ENCODE measurements at places on chromosomes 5 and 9.

- no peak for DNase-seq
These were observed 21.7 kb downstream of the CCL28 start for GRCh38 chr5:43390471-43390870.

DNA sequence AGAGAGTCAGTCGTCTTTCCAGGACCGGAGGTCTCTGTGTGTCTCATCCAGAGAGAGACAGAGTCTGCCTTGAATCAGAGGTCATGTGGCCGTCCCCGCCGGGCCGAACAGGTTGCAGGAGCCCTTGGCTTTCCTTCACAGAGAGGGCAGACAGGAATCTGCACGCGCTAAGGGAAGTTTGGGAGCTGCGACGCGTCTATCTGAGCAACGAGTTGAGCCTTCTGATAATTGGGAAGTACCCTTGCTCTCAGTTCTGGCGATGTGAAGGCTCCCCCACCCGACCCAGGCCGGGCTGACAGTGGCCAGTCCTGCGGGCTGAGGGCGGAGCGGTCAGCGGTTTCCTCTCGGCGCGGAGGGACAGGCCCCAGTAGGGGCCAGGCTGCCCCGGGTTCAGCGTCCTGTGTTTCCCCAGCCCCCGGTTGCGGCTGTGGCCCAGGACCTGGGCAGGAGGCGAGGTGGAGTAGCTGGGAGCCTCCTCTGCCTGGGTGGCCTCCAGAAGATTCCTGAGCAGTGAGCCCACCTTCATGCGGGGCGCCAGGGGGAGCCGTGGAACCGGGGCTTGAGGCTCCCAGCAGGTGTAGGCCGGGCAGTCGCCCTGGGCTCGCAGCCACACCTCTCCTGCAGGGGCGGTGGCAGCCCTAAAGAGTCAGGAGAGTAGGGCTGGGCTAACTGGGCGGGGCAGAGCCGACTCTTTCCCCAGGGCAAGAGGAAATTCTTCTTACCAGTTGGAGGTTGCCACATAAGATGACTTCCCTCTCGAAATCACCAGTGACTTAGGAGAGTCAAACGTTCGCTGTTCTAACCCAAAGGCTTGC, 13.9 kb downstream of the NR2F1 start:
- peak; percentile 68 for DNase-seq

DNA sequence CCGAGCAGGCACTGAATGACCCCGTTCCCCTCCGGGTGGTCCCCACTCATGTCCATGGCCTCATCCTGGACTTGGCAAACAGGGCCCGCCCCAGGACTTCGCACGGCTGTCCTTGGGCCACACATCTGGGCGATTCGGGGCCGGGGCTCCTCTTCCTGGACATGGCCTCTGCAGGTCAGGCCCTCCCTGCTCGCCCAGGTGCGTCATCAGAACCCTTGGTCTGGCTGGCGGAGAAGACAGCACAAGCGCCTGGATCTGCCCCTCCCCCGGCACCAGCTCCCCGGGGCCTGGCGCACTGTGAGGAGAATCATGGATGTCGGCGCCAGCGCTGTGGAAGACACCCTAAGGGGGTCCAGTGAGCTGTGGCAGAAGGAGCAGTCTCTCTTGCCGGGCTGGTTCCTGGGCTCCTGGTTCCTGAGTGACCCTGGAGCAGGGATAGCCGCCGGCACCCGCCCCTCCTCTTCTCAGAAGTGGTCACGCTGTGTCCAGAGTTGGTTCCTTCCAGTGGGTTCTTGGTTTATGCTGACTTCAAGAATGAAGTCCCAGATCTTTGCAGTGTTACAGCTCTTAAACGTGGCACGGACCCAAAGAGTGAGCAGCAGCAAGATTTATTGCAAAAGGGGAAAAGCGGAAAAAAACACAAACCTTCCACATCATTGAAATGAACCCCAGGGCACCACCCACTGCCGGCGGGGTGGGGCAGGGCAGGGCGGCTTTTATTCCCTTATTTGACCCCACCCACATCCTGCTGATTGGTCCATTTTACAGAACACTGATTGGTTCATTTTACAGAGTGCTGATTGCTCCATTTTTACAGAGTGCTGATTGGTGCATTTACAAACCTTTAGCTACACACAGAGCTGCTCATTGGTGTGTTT, 25.9 kb upstream of the SLC12A7 start:
- DNase-seq: no peak

DNA sequence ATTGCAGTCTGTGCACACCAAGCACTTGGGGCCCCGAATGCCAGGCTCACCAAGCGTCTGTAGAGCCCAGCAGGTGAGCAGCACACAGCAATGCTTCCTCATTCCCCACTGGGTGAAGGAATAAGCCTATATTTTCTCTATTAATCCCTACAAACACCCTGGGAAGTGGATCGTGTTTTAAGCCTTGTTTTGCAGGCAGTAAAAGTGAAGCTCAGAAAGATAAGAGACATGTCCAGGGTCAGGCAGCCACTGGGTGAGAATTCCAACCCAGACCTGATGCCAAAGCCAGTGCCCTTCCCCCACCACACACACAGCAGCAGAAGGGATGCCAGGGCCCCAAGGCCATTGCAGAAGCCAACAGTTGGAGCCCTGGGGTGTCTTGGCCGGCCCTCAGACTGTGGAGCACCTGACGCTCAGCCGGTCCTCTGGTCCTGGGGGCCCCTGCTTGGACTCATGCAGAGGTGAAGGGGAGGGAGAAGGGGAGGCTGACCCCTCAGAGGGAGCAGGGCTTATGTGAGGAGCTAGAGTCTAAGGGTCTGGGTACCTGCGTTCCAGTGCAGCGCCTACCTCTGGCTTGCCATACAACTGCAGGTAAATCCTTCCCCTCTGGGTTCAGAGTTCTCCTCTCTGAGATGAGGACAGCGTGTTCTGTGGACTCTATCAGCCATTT, 26.3 kb upstream of the SYNPO start:
- no peak for DNase-seq

GRCh38 chr9:106728860-106729259, 134.1 kb upstream of the ZNF462 start:
- DNase-seq: no peak

- DNase-seq: no peak
These were observed 24.2 kb upstream of the NREP start for GRCh38 chr5:111781200-111781599.

GRCh38 chr9:95127249-95128176, 190.0 kb downstream of the FANCC start:
- DNase-seq: peak; percentile 83

- DNase-seq: no peak
These were observed 19.4 kb downstream of the DAP start for GRCh38 chr5:10741661-10742060.

- DNase-seq: no peak
These were observed 100.5 kb upstream of the SNX2 start for GRCh38 chr5:122674385-122674784.

GRCh38 chr9:10331157-10331556, 281.6 kb downstream of the PTPRD start:
- DNase-seq: no peak

- no peak for DNase-seq
These were observed 88.8 kb downstream of the NSUN2 start for GRCh38 chr5:6543830-6544560.

DNA sequence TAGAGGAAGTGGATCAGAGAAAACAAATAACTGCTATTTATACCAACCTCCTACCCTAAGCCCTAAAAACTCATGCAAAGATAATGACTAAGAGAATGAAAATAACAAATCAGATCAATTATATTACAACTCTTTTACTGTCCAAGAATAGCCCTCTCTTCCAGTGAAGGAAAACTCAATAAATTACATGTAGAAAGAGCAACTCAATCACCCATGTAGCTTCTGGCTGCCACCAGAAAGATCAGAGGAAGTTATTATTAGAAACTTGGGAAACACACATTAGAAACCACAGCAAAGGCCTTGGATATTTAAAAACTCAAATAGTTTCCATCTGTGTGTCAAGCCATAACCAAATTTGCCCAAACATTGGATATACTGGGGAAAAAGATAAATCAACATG, 134.0 kb upstream of the TARS1 start:
- DNase-seq: no peak

DNA sequence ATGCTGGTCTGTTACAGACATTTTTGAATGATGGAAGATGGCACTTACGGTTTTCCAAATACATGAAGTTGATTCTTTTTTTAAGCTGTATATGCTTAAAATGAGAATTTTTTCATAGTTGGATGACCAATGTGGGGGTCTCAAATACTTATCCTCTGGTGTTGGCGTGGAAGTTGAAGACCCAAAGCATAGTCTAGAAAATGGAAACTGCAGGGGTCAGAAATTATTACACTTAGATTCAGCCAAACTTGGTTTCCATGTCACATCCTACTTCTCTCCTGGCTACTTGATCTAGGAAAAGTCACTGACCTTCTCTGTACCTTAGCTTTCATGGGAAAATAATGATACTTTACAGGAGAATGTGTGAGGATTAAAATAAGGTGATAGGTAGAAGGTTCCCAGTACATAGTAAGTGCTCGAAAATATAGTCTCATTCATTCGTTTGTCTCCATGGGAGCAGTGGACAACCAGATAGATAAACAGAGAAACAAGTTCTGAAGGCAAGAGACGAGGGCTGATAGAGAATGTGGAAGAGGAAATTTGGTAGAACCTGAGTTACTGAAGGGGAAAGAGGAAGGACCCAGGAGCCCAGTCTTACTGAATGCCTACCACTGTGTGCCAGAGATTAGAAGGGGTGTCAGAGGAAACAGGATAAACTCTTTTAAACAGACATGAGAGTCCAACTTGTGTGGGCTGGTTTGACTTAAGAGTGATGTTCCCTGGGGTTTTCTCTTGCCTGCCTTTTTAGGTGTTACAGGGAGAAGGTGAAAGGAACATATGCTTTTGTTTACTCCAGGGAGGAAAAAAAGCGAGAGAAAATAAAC, 560.3 kb upstream of the KLF4 start:
- DNase-seq: no peak

DNA sequence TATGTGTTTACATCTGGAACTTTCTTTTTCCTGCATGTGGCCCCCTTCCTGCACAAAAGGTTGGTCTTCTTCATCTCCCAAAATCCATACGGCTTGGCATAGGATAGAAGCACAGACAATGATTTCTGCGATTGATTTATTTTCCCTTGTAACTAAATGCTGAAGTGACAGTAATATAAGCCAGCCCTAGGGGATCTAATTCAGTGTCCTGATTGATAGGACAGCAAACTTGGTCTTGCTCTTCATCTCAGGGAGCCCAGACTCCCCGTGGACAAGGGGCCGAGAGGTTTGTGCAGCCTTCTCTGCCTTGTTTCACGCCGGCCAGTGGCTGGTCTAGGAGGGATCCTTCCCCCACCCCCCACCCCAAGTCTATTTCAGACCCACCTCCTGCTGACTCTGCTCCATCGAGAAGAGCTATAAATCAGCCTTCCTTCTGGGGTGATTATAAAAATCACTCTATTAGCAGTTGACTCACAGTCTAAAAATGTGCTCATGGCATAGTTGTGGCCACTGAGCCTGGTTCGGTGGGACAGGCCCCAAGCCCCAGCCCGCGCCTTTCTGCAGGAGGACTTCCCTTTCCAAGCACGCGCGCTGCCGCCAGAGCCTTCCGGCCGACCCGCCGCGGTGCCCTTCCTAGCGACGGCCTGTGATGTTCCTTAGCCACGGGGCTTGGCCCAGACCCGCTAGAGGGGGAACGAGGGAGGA, 89.8 kb upstream of the COL5A1 start:
- no peak for DNase-seq

GRCh38 chr5:124604419-124604818, 142.0 kb downstream of the ZNF608 start:
- DNase-seq: no peak

DNA sequence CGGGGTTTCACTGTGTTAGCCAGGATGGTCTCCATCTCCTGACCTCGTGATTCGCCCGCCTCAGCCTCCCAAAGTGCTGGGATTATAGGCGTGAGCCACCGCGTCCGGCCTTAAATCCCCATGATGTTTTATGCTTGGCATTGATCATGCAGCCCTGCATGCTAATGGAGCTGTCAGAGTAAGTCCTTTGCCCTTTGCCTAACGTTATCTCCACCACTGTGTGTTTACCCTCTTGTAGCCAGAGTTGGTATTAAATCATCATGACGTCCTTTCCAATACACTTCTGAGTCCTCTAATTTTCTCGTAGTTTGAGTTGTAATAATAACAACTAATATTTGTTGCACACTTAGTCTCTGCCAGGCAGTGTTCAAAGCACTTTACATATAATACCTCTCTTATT, 57.2 kb upstream of the ZFAND5 start:
- DNase-seq: no peak

- DNase-seq: no peak
These were observed 9.2 kb upstream of the ISL1 start for GRCh38 chr5:51373880-51374523.

DNA sequence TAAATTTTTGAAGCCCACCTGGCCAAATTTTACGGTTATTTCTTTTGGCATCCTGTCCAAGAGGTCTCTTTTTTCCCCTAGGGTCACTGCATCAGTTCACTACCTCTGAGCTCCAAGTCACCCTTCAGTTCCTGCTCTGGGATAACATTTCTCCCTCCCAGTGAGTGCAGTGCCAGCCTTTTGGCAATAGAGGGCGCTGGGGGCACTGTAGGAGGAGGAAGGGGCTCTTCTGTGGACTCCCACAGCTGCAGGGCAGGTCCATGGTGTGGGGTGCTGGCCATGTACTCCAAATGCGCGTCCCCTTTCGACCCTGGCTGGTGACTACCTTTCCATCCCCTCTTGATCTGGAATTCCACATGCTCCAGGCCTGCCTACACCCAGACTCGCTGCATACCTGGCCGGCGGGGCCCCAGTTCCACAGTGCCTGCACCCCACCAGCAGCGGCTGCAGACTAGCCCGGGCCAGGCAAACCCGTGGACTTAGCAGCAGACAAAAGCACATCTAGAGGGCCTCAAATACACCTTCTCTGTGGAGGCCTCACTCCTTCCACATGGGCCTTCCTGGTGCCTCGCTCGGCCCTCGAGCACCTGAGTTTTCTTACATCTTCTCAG, 20.3 kb upstream of the NINJ1 start:
- DNase-seq: peak; percentile 28

DNA sequence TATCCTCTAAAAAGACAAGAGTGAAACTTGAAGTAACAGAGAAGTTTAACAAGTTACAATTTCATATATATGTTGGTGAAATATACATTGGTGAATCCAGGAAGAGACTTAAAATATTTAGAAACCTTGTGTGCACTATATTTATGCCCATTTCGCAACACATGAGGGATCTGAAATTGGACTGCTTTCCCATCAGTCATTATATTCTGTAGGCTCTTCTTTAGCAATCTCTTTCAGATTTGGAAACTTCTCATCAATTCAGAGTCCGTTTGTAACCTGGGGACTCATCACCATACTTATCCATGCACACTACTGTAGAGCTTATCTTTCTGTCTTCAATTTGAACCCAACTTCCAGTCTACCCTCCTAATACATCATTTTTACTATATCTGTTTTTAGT, 2.1 kb downstream of the ITGA1 start:
- no peak for DNase-seq

DNA sequence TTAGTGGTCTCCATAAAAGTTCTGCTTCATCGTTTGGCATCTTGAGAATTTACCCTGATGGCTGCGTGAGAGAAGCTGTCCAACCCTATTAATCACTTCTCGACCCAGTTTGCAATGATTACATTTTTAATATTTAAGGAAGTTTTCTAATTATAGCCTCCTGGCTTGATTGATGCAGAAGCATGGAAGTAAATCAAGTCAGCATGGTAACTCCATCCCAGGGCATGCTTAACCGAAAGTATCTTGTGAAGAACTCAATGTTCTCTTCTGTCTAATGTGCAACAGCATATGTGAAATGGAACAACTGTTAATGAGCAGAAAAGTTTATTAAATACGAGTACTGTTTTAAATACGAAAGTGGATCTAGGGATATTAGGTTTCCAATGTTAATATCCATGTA, 278.9 kb upstream of the CD180 start:
- DNase-seq: no peak

- DNase-seq: no peak
These were observed 99.6 kb downstream of the PARP8 start for GRCh38 chr5:50766042-50766441.
